ENCODE measurements at places on chromosomes 4 and X.

DNA sequence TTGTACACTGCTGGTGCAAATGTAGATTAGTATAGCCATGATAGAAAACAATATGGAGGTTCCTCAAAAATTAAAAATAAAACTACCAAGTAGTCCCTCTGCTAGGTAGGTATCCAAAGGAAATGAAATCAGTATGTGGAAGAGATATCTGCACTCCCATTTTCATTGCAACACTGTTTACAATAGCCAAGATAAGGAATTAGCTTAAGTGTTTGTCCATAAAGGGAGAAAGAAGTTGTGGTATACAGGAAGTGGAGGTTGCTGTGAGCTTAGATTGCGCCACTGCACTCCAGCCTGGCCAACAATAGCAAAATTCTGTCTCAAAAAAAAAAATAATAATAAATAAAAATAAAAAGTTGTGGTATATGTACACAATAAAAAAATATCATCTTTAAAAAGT lies 325.0 kb upstream of the EMCN start:
- DNase-seq: no peak

- DNase-seq: peak; percentile 31
These were observed 251.4 kb upstream of the DDX53 start for GRCh38 chrX:22748093-22748999.

DNA sequence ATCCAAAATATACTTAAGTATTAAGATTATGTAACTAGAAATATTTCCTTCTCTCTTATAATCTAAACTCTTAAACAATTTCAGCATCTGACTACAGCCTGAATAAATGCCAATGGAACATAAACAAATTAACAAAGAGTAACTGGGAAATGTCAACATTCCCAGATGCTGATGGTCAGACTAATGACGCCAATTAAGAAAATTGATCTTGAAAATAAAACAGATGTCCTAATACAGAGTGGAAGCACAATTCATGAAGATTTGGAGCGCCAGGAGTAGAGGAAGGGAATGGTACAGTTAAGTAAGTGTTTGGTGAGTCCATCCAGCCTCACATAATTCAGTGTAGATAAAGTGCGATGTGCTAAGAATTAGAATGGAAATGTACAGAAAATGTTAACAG lies 203.7 kb upstream of the NWD2 start:
- DNase-seq: no peak

GRCh38 chr4:112141366-112142138 lies 3.7 kb upstream of the FAM241A start:
- no peak for DNase-seq

DNA sequence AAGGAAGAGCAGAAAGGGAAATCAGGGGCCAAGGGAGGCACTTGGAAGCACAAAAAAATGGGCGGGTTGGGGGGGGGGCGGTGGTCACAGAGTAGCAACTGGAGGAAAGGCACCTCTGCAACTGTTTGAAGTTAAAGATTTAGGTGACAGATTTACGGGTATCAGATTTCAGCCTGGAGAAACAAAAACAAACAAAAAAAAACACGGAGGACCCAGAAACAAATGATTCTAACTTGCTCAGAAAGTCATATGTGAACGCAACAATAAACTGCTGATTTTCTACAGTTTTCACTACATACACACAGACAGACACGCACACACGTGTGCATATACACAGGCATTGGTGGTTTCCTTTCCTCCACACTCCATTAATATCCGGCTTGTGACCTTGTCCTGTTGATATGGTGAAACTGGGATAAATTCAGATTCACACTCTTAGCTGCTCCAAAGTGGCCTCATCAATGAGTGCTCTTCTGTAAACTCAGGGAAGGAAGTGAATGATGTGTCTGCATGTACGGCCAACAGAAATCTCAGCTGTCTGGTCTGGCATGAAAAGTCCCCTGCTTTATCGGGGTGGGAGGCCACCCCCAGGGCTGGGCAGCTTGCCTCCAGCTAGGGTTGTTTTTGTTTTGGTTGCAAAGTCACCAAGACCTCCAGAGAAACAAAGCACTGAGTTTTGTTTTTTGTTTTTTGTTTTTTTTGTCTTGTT lies 54.3 kb downstream of the CHST7 start:
- DNase-seq: no peak

GRCh38 chr4:100736641-100737451 lies 219.0 kb upstream of the EMCN start:
- DNase-seq: no peak
